NCI-H524 treated with DMSO at 0.1 percent for 48 hours (cell line): ENCODE measurements at places on chromosomes 11 and 22.

DNA sequence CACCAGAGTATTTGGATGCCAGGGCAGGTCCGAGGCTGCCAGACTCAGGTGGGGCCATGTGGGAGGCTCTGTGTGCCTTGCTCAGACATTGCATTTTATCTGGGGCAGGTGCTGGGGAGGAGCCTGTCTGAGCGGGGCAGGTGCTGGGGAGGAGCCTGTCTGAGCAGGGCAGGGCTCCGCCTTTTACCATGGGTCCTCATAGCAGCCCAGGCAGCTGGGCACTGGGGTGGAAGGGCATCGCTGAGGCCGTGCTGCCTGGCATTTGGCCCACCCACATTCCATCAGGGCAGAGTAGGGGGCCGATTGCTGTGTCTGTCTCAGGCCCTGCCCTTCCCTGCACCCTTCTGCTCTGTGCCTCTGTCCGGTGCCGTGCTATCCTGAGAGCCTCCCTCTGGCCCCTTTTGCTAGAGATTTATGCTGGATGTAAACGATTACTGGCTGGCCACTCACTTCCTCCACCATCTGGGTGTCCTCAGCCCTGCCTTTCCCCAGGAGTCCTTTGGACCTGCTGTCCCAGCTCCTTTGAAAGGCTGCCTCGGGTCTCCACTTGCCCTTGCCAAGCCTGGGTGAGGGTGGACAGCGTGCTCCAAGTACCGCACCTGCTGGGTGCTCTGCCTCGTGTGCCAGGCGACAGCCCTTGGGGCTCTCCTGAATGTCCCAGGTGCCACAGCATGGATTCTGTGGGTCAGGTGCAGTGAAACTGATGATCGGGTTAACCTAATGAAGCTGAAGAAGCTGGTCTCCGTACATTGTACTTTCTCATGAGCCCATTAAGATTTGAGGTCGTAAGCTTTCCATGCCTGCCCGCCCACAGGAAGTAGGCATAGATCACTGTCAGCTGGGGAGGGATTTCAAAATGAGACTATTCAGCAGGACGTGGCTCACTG is 281.6 kb downstream of the TBC1D22A start:
- no peak for DNase-seq

DNA sequence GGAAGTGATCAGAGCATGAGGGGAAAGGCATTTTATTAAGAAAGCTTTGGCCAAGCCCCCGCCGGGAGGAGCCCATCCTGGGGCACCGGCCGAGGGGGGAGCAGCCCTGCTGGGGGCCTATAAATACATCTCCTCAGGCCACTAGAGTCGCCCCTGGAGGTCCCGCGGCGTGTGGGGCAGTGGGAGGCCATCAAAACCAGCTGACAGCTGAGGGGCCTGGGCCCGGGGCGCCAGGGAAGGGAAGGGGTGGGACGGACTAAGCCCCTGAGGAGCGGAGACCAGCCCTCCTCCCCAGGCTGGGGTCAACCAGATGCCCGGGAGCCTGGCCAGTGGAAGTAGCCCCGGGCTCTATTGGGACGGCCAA is 13.1 kb downstream of the SCARF2 start:
- no peak for DNase-seq

DNA sequence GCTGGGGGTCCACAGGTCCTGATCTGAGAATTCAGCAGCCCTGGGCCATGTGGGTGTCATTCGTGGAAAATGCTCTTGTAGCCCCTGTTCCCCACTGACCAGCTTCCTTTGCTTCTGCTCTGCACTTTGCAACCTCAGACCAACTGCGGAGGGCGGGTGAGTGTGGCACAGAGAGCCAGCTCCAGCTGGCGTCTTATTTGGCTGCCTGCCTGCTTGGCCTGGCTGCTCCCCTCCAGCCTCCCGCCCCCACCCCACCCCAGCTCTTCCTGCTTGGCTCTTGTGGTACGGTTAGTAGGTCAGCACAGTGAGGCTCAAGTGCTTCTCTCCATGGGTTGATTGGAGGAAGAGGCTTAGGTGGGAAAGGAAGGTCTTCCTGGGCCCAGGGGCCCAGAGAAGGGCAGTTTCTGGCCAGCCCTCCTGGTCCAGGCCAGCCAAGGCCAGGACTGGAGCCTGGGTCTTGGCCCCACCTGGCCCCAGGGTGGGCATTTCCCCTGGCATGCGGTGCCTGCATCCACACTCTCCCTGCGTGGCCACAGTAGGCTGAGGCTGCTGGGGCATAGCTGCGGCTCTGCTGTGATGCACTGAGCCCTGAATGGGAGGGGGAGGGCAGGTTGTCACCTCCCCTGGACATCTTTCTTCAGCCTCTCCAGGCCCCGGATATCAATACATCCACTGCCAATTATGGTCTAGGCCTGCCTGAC is 26.5 kb downstream of the MYO7A start:
- peak; percentile 16 for DNase-seq

- peak; percentile 50 for DNase-seq
Measured at GRCh38 chr11:113705871-113706655, at the start of gene TMPRSS5. Gene TMPRSS5, minus strand, starts transcription at chr11:113706308. Its CDS starts 84 bp downstream, at chr11:113706224.

GRCh38 chr22:17910561-17911311 is 113.6 kb downstream of the MICAL3 start:
- DNase-seq, result peak; percentile 40
